HT1080 (cell line): ENCODE measurements at places on chromosomes 16 and 17. TPM values are rescaled to one million over a fixed set of nuclear protein-coding genes. Genes with fewer than 3 reads are reported as not detected.

SULT1A1 gene
- total RNA-seq: 1.1 and 1.7 TPM in 2 replicates

CCDC200 gene
- not detected in 2 replicates for total RNA-seq

CPNE7 gene
- total RNA-seq: 0.87 TPM in 1 of 2 replicates, not detected in the other

RILP gene
- 8.0 and 8.9 TPM in 2 replicates for total RNA-seq

TMEM204 gene
- 35.7 and 37.2 TPM in 2 replicates for total RNA-seq

ITGA3 gene
- 680 and 729 TPM in 2 replicates for total RNA-seq

- no peak for DNase-seq
These were observed 53.7 kb upstream of the DLX4 start for GRCh38 chr17:49915260-49915659.

GRCh38 chr17:16286947-16287562 is 66.2 kb downstream of the CENPV start:
- DNase-seq: no peak

GRCh38 chr16:9791556-9791955 is 390.7 kb downstream of the GRIN2A start:
- DNase-seq: no peak
